COR-L47 (cell line): ENCODE measurements at places on chromosomes 2 and 18.

DNA sequence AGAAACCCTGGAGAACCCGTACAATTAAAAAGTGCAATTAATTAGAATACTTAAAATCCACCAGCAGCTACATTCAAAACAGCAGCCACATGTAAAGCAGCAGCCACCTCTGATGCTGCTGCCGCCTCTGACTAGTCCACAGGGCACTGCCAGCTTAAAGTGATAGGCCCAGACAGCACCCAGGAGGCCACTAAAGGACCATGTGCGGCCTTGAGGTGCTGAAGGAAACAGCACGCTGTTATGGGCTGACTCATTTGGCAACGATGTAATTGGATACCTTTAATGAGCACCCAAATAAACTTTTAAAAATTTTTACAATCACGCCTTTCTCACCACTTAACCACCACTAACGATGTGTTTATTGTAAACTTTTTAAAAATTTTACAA lies 209.3 kb upstream of the NCKAP5 start:
- DNase-seq, result no peak

GRCh38 chr2:197883354-197884032 lies 79.1 kb downstream of the PLCL1 start:
- no peak for DNase-seq

DNA sequence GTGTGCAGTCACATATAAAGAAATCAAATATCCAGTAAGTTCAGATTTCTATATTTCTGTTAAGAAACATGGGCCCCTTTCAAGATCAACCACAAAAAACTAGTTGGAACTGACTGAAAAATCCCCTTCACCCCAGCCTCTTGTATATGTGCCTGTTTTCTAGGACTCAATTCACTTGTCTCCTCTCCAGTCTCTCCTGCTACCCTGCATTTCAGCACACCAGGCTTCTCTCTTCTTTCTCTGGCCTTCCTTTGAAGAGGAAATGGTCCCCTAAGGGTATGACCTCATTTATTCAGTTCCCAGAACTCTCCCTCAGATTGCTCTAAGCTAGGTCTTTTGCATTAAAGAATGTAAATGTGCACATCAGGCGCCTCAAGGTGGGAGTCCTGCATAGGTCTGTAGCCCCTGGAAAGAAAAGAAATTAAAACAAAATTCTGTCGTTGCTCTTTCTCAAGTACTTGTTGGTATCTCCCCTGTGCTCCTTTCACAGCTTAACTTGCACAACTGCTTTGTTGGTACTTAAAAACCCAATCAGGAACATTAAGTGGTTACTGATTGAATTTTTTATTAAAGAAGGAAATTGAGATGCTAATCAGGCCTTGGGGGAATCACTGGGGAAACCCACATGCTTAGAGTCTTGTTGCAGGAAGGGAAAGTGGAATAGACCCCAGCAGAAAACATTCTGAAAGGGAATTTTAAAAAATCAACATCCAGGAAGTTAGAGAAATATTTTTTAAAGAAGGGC lies 278.4 kb downstream of the AGPS start:
- no peak for DNase-seq

DNA sequence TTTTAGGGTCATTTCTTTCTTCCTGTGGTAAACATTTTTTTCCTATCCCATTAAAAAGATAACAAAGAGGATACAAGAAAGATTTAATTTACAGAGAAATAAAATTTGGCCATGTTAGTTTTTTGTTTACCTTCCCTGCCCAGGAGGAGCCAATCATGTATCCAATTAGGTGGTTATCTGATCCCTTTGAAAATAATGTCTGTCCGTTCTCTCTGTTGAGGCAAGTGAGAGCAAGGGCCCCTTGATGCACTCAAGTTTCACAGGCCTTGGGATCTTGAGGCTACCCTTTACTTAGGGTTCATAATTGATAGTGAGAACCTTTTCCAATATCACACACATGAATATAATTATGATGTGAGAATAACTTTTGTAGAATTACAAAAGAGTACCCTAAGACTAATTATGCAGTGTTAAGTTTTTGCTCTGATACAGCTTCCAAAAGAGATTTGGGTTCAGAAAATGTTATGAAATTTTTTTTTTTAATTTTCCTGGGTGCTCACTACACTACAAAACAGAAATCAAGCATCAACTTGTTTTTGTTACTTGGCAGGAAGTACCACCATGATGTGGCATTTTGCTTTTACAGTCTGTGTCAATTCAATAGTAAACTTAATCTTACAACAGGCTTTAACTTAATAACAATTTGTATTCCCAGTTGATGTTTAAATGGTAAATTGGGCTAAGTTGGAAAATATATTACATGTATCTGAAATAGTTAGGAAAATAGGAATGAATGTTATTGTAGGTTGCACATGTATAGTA lies 42.0 kb downstream of the AFTPH start:
- DNase-seq, result no peak

DNA sequence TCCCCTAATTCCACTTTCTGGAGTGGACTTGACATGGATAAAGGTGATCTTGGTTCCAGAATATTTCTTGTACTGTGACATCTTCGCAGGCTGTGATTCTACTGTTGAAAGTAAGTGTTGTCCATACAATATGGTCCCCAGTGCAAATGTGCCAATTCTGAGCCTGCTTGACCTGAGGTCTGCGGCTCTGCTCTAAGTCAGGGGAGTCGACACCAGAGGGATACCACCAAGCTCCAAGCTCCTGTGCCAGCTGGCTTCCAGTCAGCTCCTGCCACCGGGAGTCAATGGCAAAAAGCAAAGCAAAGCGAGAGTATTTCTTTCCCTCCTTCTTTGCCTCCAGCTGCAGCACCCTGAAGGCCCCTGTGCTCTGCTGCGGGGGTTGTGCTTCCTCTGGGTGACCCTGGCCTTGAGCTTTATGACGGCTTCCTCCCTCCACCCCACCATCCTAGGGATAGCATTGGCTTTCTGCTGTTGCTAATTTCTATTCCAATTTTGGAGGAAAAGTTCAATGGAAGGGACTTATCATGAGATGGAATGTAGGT lies 50.4 kb downstream of the SLC35F5 start:
- no peak for DNase-seq

DNA sequence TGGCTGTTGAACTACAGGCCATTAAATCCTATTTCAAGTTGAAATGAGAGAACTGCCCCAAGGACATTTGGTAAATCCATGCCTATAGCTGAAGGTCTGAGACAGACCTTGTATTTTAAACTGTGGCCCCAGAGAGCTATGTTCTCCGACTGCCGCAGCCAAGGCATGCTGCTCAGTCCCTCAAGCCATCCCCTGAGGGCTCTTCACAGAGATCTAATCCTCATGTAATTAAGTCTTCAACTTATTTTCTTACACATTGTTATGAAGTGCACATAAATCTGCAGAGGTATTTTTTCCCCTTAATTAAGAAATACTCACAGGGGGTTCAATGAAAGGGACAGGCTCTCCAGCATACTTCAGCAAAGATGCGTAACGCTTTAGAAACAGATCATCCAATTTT lies 50.6 kb downstream of the ABCG8 start:
- no peak for DNase-seq

DNA sequence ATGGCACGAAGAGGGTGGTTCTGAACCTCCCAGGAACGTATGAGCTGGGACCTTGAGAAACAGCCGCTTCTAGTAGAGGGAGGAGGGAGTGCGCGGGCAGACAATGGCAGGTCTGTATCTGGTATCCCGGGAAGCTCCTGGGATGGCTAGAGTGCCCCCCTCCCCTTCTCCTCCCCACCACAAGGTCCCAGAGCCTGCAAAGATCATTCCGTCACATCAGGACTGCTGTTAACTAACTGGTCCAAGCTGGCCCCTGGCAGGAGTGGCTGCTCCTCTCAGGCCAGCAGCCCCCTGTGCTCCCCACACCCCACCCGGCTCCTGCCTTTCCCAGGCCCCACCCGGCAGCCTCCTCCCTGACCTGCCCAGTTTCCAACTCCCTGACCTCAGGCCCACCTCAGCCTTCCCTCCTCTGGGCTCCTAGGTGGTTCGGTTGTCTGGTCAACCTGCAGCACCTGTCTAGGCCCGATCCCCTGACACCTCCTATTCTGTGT lies 75.0 kb downstream of the TPO start:
- no peak for DNase-seq

GRCh38 chr2:10173258-10174005 lies 50.9 kb downstream of the RRM2 start:
- no peak for DNase-seq

- DNase-seq, result peak; percentile 0
These were observed 32.2 kb downstream of the RFX8 start for GRCh38 chr2:101442667-101443061.

DNA sequence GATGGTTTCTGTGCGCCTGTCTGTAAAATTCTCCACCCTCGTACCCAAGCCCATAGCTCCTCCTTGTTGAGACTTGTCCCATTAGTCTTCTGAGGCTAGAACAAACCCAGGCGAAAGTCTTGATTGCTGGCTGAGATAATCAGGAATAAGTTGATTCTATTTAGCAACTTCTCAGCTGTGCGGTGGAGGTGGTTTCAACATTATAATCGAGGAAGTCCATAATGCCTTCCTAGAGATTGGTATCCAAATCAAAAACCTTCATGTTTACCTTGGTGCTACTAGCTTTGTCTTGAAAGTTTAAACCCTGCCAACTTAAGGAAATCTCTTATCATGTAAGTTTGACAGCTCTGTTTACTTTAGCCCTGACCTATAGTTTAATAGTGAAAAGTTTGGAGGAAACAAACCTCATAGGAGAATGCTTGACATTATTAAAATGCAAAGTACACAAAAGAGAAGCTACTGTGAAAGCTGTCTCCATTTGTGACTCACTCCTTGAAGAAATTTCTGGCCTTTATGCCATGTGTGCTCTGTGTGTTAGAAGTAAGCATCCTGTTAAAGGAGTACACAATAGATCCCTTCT lies 36.6 kb upstream of the DSC1 start:
- no peak for DNase-seq

- peak; percentile 36 for DNase-seq
These were observed 90.2 kb upstream of the SCG2 start for GRCh38 chr2:223692191-223692947.

DNA sequence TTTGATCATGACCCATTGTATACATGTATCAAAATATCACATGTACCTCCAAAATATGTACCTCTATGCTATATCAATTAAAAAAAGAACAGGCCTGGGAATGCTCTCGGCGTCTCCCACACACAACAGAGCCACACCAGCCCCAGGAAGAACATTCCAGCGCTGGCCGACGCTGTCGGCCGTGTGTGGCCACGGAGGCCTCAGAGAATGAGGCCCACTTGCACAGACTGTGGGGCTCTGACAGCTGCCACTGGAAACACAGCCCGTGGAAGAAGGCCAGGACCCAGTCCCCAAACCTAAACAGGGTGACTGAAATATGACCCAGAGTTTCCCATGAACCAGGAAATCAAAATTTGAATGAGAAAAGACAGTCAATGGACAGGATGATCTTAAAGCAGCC lies 69.7 kb downstream of the EIPR1 start:
- no peak for DNase-seq

DNA sequence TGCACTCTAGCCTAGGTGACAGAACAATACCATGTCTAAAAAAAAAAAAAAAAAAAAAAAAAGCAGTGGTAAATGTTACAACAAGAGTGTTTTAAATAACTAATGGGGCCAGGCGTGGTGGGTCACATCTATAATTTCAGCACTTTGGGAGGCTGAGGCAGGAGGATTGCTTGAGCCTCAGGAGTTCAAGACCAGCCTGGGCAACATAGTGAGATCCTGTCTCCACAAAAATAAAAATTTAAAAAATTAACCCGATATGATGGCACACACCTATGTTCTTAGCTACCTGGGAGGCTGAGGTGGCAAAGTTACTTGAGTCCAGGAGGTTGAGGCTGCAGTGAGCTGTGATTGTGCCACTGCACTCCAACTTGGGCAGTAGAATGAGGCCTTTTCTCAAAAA lies 37.1 kb downstream of the PAPOLG start:
- no peak for DNase-seq

DNA sequence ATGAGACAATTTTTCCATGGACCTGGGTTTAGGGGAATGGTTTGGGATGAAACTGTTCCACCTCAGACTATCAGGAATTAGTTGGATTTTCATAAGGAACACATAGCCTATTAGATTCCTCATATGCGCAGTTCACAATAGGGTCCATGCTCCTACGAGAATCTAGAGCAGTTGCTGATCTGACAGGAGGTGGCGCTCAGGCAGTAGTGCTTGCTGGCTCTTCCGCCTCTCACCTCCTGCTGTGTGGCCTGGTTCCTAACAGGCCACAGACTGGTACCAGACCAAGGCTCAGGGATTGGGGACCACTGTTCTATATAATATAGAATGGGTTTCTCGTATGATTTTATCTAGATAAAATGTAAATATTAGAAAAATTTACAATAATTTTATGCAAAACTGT lies 338.7 kb downstream of the CPS1 start:
- no peak for DNase-seq

GRCh38 chr2:238891457-238892203 lies 43.7 kb downstream of the TWIST2 start:
- no peak for DNase-seq

- DNase-seq, result no peak
These were observed 158.2 kb upstream of the MYCN start for GRCh38 chr2:15782009-15782751.

DNA sequence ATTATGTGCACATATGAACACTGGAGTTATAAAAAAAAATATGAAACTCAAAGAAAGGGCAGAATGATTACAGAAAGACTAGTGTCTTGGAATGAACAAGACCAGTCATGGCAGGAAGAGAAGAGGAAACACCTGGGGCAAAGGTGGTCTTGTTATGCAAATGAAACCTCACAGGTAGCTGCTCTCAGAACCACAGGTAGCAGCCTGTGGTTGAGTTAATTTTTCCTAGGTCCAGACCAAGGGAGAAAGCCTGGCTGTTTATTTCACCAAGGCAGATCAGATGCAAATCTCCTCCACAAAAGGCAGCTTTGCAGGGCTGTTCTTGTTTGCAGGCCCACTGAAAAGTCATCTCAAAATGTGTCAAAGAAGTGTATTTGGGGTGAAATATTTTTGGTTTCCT lies 785.8 kb downstream of the RNF144A start:
- DNase-seq, result no peak

- no peak for DNase-seq
These were observed 93.3 kb upstream of the PAPOLG start for GRCh38 chr2:60662781-60663180.

DNA sequence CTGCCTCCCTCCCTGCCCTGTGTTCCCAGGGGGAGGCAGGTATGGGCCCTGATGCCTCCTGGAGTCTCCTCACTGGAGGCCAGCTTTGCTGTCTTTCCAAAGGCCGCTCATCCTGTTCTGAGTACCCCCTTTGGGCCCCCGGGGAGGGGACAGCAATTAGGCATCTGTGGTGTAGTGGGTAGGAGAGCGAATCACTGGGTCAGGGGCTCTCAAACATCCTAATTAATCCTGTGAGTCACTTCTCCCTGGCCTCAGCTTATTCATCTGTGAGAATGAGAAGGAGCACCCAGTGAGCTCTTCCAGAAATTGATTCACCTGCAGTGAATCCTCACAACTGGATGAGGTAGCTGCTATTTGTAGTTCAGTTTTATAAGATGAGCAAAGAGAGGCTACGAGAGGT lies 16.4 kb downstream of the TET3 start:
- no peak for DNase-seq
